HEK293T (cell line): ENCODE measurements at places on chromosomes 12 and 14.
A peak's percentile ranks its signal among the peaks of the same experiment; 100 is the strongest.

- no peak for DNase-seq
These were observed 623.3 kb downstream of the C12orf50 start for GRCh38 chr12:87405918-87406317.

GRCh38 chr12:24808651-24809050, 140.2 kb downstream of the BCAT1 start:
- DNase-seq = no peak

GRCh38 chr12:41634091-41634490, 446.0 kb downstream of the PDZRN4 start:
- DNase-seq = no peak

GRCh38 chr14:80988192-80988591, 32.8 kb downstream of the TSHR start:
- DNase-seq = no peak

DNA sequence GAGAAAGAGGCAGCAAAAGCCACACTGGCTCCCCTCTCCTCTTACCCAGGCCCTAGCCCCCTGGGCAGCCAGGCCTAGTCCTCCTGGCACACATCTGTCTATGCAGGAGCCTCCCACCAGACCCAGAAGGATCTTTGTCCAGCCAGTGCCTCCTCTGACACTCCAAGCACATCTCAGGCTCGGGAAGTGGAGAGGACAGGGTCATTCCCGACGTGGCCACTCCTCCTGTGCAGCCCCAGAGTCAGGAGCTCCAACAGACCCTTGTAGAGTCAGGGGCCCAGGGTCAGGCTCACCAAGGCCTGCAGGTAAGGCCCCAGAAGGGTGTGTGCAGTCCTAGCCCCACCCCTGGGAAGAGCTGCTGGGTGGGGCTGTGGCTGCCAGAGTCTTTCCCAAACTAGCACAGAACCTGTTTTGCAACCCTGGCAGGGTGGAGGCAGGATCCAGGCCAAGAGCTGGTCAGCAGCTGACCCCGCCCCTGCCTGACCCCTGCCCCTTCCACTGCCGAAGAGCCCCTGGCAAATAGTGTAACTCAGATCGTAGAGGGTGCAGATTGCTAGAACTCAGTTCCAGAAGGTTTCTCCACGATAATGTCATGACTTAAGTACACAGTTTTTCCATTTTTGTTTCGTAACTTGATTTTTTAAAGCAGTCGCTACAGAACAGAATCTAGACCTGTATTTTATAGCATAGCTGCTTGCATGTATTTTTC, 26.6 kb upstream of the PNMA1 start:
- DNase-seq = no peak

DNA sequence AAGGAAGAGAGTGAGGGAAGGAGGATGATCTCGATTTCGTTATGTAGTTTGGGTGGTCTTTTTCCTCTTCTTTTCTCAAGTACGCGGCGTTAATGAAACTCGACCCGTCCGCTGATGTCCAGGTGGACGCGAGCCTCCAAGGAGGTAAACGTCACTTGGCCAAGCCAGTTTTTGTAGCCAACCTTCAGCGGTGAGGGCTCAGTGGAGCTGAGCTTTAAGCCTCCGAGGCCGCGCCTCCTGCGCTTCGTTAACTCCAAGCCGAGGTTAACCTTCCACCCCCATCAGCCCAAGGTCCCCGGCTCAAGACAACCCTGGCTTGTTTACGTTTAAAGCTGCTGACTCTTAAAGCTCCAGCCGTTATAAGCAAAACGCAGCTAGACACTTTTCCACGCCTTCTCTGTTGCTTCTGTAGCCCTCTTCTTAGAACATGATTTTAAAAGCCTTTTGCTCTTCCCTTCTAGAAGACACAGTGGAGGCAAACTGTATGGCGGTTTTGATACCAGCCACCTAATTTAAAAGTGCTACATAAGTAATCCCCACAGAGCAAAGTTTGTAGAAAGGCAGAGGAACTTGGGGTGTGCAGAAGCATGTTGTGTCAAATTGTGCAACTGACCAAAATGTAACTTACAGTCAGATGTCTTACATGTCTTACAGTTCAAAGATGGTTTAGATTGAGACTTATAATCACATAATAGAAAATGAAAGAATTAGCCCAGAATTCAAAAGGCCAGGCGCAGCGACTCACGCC, 923 bp upstream of the ITPR2 start:
- DNase-seq = peak; percentile 35

DNA sequence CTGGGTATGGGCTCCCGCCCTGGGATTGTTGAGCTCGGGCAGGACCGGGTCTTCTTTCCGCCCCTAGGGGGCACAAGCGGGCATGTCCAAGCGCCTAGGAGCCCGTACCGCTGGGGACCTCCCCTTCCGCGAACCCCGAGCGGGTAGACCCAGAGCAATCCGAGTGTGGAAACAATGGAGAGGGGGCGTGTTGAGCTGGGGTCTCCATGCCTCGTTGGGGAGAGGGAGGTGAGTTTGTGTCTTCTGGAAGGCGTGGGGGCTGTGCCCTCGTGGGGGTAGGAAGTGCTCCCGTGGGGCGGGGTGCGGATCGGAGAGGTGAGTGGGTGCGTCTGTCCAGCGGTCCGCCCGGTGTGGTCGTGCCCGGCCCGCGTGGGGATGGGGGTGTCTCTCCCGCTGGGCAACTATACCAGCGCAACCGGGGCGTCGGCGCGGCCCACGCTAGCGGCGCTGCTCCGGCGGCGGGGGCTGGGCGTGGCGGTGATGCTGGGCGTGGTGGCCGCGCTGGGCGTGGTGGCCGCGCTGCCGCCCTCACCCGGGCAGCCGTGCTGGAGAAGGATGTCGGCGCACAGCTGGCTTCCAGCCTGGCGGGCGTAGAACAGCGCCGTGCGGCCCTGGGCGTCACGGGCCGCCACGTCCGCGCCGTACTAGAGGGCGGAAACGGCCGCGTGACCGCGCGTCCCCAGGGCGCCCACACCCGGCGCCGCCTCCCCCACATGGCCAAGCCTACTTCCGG, 12.2 kb downstream of the AGAP2 start:
- peak; percentile 92 for DNase-seq

DNA sequence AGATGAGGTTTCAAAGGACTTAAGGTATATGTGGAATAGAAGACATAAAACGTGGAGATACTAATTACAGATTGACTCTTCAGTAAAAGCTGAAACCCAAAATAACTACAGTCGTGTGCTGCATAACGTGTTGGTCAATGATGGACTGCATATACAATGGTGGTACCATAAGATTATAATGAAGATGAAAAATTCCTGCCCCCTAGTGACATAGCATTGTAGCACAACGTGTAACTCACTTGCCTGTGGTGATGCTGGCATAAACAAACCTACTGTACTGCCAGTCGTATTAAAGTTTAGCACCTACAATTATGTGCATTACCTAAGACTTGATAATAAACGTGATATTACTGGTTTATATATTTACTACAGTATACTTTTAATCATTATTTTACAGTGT, 150.3 kb downstream of the LRRK2 start:
- peak; percentile 6 for DNase-seq

DNA sequence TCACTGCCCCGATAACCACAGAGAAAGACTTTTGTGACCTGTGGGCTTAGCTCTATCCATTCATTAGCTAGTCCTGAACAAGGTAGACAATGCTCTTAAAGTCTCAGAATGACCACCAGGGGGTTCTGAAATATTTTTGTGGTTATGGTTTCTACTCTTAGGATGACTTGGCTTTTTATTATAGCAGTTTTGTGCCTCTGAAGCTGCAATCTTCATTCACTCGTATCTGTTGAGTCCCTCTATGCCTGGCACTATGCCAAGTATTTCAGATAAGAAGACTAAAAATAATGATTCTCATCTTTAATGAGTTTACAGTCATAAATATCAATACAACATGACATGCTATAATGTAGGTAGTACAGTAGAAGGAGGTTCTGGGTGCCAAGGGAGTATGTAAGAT, 130.8 kb upstream of the TRHDE start:
- peak; percentile 21 for DNase-seq

DNA sequence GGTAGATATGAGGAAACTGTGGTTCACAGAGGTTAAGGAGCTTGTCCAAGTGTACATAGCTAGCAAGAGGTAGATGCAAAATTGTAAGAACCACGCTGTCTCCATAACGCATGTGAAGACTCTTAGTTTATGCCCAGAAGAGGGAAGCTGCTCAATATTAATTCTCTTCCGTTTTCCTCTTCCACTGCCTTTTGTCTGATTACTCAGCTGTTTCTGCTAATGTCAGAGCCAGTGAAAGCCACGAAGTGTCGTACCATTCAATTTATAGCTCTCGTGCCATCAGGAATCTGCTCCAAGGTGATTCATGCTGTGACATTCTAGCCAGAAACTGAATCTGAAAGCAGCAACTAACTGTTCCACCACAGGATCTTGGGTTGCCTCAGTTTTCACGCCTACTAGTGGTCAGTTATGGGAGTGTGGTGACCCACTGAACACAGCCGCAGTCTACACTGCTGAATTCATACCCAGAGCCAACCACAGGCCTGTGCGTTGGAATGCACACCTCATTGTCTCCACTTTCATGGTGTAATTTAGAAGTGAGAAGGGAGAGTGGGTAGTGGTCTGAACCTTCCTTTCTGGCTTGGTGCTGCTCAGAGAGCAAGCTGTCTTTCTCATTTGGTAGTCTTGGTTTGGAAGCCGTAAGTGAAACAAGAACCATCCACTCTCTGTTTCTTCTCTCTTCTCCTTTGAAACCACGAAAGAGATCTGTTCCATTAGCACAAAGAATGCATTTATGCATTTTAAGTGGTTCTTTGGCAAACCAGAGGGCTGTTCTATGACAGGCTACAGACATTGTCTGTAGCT, 74.2 kb upstream of the NAP1L1 start:
- peak; percentile 71 for DNase-seq

GRCh38 chr12:49131894-49132461, 783 bp upstream of the TUBA1B start:
- DNase-seq = no peak

DNA sequence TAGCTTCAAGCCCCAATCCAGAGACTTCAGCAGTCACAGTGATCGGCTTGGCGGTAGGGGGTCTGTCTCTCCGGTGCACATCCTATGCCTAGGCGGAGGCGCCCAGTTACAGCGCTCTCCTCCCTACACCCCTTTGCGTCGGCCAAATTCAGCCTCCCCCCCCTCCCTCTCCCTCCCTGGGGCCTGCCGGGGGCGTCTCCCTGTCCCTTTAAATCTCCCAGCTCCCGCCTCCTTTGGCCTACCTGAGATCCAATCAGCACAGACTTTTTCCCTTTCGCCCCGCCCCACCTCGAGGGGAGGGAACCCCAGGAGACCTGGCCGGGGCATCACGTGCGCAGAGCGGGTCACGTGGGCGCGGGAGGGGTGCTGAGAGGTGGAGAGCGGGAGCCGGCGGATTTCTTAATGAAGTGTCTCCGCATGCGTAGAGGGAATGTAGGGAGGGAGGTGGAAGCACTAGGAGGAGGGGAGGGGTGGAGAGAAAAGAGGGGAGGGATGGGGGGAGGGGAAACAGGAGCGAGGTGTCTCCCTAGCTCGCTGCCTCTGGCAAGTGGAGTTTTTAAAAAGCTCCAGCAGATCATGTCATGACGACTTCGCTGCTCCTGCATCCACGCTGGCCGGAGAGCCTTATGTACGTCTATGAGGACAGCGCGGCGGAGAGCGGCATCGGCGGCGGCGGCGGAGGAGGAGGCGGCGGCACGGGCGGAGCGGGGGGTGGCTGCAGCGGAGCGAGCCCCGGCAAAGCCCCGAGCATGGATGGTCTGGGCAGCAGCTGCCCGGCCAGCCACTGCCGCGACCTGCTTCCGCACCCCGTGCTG, at the start of gene HOXC13:
TSS of gene HOXC13 (plus strand) at position 506 of the 815 bp plus-strand sequence. CDS start at position 582, 76 bp downstream.
- DNase-seq = peak; percentile 98

- DNase-seq = peak; percentile 53
These were observed 6.2 kb downstream of the FOXJ2 start for GRCh38 chr12:8038659-8039114.

- no peak for DNase-seq
These were observed 25.7 kb upstream of the CKAP4 start for GRCh38 chr12:106273491-106273890.

GRCh38 chr14:74879427-74880182, 2.1 kb upstream of the DLST start:
- DNase-seq = no peak

DNA sequence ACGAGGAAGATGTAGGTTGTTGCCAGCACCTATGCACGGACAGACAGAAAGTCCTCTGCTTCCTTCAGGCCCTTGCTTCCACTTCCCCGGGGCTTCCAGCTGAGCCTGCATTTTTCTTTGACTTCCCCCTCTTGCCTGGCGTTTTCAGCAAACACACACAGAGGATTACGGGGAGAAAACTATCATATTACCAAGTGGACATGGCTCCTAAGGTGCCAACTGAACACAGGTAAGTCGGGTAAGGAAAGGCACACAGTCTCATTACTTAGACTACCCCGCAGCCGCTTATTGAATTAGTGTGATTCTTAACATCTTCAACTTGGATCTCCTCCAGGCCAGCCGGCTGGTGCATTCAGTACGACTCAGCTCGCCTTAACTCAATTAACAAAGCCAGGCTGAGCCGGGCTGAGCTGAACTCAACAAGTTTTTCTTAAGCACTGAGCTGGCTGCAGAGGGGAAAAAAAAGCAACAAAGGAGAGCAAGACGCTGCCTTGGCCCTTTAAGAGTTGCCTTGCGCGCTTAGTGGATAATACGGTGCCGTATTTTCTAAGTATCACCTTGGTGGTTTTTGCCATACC, 19.2 kb upstream of the MAP1LC3B2 start:
- no peak for DNase-seq

DNA sequence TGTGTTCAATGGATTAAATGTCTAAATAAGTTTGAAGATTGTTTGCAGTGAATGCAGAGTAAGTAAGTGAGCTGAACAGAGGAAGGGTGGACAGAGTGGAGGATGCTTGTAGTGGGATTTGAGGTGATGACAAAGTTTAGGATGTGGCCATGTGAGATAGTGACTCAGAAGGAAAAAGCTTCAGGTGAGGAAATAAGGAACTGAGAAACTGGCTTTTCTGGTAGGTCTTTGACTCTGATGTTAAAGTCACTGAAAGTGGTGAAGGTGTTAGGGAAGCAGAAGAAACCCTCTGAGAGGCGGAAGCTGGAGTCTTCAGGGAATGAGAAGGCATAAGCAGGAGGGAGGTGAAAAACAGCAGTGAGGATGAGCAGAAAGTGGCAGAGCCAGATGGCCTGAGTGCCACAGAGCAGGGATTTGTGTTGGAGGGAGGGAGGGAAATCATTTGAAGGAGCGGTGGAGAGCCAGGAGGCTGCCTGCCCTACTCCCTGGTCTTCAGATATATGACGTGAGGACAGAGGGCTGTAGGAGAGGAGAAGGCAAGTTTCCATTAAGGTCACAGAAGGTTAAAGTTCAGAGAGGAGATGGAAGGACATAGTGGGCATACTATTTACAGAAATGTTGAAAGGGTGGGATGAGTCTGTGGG, 24.8 kb downstream of the RGS6 start:
- DNase-seq = no peak

- no peak for DNase-seq
These were observed 66.2 kb downstream of the IRF2BPL start for GRCh38 chr14:76962303-76962660.

DNA sequence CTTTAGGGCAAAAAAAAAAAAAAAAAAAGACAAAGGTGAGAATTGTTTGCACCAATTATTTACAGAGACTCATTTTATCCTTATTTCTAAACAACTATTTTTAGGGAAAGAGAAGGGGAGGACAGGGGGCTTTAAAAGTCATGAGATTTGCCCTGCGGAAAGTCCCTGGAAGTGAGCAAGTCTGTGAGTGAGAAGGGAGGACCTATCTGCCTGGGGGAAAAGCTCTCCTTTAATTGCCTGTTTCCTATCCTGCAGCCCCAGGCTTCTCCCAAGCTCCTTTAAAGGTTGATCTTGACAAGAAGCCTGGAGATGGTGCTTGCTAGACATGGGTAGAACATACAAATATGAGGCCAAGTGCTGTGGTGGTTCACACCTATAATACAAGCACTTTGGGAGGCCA, 8.3 kb upstream of the CHST11 start:
- DNase-seq = no peak
